ENCODE measurements at places on chromosomes 5 and 9.

GRCh38 chr5:179733772-179734126 is 1.1 kb downstream of the MAML1 start:
- DNase-seq, result no peak

DNA sequence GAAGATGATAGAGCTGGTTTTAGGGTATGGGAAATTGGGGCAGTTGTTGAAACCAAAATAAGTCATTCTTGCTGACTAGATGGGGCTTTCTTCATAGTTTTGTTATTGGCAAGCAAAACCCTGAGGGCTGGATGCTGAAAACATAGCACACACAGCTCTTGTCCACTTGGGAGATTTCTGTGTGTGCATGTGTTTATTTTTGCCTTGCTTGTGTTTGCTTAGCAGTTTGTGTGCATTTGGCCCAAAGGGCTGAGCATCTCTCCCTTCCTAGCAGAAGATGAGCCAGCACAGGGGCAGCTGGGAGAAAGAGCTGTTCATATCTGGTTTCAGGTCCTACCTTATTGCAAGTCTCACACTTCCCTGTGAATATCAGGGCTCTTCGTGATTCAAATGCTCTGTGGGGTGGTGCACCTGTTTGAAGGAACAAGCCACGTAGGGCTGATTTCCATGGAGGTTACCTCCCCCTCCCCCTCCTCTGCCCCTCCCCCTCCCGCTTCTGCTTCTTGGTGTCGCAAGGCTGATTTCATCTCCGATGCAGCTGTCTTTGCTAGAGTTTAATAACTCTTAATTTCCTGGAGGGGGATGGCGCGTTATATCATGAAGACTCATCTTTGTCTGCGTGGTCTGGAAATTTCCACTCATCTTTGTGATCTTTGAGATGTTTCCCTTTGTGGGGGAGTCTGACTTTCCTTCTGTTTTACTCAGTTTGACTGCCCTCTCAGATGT is 296.5 kb downstream of the ARHGAP26 start:
- no peak for DNase-seq

DNA sequence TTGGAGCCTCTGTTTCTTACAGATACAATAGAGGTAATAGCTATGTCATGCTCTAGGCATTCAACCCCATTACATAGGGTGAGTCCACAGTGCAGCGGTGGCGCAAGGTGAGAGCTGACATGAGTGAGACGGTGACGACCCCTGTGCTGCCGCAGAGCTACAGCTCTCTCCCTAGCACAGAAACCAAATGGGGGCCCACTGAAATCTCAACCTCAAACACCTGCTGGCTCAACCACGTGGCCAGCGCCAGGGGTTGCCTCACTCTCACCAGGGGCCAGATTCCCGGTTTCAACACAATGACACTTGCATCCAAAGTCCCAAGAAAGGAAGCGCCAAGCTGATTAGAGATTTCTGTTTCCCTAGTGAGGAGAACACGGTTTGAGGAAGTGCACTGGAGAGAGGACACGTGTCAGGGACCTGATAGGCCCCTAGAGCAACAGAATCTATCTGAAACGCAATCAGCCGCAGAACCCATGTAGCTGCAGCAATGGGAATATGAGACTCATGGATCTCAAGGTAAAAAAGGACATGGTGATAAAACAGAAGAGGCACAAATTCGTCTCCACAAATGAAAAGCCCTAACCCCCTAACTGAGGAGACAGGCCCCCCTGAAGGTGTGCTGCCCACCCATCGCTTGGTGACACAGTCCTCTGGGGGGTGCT is 114.3 kb downstream of the CRB2 start:
- DNase-seq, result no peak

DNA sequence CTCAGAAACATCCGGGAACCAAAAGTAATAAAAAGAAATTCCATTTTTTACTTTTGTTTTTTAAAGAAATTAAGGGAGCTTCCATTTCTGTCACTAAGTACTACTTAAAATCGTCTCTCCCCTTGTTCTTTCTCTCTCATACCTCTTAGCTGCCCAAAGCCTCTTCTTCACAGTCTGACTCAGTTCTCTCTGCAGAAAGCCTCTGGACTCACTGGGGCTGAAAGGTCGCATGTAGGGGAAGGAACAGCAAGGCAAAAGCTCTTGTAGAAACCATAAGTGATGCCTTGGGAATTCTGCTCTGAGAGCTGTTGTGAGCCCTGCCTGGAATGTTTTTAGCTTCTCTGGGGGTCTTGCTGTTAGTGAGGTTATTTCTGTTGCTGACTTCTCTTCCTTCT is 100.8 kb upstream of the RANBP3L start:
- DNase-seq, result no peak

DNA sequence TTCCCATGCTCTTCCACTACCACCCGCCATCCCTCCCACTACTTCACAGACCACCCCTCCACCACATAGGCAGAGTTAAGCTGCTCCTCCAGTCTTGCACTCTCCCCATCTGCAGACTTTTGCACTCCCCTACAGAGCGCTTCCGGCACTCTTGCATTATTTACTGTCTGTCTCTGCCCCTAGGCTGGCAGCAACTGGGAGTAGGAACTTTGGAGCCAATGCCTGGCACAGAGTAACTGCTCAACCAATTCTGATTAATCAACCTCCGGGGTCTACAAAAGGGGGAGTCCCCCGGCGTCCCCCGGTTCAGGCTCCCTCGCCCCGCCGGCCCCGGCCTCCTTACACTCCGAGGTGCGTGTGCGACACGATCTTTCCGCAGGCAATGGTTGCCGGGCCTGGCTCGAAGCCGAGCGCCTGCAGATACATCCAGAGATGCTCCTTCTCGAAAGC is 498 bp downstream of the HAUS6 start:
- no peak for DNase-seq

DNA sequence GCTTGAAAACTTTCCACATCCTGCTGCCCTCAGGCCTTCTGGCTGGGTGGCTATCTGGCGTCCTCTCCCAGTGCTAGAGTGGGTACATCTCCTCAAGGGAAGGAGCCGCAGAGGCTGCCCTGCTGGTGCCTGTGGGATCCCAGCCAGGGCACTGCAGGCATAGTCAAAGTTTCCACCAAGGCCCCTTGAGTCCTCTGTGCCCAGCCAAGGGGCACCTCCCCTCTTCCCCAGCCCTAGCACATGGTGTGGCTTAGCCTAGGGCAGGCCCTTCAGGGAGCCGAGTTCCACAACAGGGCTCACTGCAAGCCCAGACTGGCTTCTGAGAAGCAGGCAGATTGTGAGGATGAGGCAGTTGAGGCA is 103.2 kb downstream of the RGS3 start:
- DNase-seq, result no peak

GRCh38 chr9:133948131-133948530 is 44.0 kb downstream of the VAV2 start:
- DNase-seq, result no peak

GRCh38 chr5:143194206-143194605 is 209.3 kb downstream of the NR3C1 start:
- DNase-seq, result no peak

DNA sequence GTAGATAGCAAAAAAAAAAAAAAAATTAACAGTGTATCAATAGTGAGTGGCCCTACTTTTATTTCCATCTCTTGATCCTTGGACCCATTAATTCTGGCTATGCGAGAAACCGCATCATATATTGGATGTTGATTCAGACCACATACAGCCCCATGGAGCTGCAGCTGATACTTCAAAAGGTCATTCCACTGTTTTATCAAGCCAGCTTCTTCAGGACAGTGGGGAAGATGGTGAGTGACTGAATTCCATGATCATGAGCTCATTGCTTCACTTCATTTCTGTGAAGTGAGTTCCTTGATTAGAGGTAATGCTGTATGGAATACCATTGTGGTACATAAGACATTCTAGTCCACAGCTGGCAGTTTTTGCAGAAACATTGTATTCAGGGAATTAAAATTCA is 222.9 kb upstream of the MEF2C start:
- DNase-seq, result no peak

DNA sequence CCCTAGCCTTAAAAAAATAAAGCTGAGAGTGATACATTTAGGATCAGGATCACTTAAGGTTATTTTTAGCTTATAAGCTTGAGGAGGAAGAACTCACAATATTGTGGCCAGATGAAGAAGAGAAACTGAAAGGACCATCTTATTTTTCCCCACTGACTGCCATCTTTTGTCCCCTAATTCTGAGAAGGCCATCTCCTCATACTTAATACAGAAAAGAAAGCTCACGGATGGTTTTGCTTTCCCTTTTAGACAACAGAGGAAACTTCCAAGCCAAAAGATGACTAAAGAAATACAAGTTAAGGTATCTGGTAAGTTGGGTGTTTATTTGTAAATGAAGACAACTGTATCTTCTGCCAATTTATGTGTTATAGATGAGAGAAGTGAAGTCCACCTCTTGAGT is 36.4 kb downstream of the ERAP1 start:
- DNase-seq, result no peak

DNA sequence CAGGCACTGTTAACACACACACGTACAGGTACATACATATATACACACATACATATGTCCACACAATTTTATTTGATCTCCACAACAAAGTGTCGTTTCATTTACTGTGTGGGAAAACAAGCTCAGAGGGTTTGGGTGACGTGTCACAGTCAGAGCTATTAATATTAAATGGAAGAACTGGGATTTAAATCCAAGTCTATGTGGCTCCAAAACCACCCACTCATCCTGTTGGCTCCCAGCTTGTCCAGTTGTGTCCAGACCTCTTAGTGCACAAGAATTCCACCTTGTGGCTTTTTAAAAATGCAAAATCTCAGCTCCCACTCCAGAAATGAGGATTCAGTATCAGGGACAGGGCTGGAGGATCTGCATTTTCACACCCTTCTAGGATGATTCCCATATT is 52.3 kb upstream of the PTPDC1 start:
- DNase-seq, result no peak

DNA sequence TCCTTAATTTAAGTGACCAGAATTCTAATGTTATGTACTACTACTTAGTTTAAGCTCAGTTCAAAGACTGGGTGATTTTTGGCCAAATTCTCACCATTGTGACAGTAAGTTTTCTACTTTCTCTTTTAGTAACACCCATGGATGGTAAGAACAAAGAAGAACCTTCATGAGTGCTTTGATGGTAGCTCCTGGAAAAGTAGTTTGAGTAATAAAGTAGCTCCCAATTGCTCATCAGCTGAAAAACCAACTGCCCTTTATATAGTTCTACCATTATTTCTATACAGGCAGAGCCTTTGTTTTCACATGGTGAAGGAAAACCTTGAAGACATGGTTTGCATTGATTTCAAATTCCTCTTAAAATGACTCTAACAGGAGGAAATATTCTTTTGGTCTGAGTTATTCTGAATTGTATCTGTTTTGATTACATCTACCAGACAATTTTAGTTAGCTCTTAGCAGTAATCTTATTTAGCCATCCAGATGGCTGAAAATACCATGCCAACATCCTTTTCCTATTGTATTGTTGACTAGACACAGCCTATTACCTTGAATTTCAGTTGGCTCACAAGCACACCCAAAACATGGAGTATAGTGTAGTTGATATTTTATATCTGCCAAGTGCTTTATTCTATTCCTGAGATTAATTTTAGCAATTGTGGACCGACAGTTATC is 23.7 kb upstream of the STARD4 start:
- DNase-seq, result no peak

DNA sequence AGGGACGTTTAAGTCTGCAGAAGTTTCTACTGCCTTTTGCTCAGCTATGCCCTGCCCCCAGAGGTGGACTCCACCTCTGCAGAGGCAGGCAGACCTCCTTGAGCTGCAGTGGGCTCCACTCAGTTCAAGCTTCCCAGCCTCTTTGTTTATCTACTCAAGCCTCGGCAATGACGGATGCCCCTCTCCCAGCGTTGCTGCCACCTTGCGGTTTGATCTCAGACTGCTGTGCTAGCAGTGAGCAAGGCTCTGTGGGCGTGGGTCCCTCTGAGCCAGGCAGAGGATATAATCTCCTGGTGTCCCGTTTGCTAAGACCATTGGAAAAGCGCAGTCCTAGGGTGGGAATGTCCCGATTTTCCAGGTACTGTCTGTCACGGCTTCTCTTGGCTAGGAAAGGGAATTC is 2188.5 kb upstream of the WWC1 start:
- DNase-seq, result no peak

DNA sequence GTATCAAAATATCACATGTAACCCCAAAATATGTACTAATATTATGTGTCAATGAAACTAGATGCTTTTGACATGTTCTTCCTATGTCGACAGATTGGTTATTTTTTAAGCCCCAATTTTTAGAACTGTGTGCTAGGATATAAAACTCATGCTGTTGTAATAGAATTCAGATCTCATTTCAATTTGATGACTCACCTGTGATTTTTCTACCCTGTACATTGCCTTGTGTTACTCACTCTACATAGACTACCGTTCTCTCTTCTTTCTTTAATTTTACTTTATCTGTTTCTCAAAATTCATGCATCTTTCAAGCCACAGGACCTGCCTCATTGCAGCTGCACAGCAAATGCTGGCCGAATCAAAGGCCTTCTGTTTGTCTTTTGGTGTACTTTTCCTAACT is 284.5 kb downstream of the MAT2B start:
- DNase-seq, result no peak

- no peak for DNase-seq
Observed at GRCh38 chr9:22010866-22011625, 1.9 kb upstream of the CDKN2B start.

DNA sequence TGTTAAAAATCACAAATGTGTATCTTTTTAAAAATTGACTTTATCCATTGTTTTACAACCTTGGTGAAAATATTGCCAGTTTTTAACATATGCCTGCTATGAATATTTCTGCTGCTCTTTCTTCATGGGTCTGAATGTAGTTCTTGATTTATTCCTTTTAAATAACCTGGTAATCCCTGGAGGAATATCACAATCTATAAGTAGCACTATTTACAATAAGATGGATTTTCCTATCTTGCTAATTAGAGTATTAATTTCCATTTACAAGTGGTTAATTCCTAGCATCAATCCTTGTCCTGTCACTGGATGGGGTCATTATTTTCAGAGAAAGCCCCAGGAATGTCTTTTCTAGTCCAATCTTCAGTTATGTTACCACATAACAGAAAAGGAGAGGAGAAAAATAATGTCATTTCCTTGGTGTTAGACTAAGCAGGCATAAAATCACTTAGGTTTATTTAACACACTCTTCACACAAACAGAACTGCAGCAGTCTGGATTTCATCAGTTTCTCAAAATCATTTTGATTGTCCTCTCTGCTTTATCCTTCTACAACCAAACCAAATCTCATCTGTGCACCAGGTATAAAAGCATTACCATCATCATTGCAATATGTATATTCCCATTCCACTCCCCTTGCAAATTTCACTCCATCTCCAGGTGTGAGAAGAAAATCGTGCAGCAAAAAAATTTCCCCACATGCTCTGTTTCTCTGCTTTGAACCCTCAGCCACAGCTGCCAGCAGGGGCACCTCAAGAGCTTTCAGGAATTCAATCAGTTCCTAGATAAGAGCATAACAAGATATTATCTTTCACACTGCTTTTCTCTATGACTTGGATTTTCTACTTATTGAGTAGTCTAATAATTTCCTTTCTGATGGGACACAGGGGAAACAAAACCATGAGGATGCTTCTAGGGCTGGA is 204.1 kb downstream of the SEC61B start:
- DNase-seq, result no peak

- no peak for DNase-seq
Observed at GRCh38 chr5:113098378-113098777, 121.8 kb downstream of the DCP2 start.

GRCh38 chr9:77575785-77576184 is 72.3 kb downstream of the GNA14 start:
- no peak for DNase-seq

- DNase-seq, result no peak
Observed at GRCh38 chr9:82024908-82025307, 36.3 kb downstream of the SPATA31D1 start.

All from cerebellar nuclear complex (tissue), 1 donor.